ENCODE measurements at places on chromosomes 7 and 10.
A peak's percentile ranks its signal among the peaks of the same experiment; 100 is the strongest.

- no peak for DNase-seq
These were observed 704.7 kb upstream of the COBL start for GRCh38 chr7:52021343-52021742.

DNA sequence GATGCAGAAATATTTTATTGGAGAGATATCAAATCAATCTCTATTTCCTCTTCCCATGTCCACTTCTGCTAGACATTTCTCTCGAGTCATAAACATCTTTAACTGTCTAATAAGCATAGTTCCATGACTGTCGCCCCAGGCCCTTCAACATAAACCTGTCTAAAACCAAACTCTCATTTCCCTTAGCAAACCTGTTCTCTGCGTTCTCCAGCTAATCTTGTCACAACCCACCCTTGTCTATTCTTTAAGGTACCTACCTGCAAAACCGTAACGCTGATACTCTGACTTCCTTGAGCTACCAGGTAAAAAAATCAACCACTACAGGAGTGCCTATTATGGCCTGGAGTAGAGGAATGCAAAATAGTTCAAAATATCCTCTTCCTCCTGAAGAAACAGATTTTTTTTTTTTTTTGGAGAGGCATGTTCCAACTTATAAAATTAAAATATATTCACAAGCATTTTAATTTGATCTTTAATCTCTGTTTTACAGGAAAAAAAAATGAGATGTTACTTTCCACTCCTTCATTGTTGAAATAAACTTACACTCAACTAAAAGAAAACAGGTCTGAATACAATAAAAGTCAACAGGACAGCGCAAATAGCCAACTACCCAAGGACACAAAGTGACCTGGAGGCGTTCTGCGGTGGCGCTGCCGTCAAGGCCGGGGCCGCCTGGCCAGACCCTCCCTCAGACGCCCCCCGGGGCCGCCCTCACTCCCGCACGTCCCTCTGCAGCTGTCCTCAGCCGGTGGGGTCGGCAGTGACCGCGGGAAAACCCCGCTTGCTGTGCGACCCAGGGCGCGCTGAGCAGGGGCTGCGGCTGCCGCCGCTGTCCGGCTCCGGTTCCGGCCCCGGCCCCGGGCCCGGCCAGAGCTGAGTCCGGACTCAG, 765 bp downstream of the SLC25A40 start:
- DNase-seq: peak; percentile 41

- no peak for DNase-seq
These were observed 93.8 kb upstream of the MKI67 start for GRCh38 chr10:128220021-128220420.

DNA sequence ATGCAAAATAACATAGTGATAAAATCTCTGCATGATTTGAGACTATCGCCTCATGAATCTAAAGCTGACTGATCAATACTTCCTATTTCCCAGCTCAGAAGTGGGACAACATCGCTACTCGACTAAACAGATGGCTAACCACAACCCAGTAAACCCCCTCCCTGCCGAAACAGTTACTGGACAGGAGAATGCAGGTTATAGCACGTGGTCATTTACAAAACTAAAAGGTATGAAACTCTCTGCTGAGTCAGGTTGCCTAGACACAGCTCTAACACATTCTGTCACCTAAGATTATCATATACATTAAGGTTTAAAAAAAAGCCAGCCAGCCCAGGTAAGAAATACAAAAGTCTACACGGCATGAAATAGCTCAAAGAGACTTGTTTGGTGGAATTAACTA, 64.0 kb downstream of the CTBP2 start:
- DNase-seq: no peak

DNA sequence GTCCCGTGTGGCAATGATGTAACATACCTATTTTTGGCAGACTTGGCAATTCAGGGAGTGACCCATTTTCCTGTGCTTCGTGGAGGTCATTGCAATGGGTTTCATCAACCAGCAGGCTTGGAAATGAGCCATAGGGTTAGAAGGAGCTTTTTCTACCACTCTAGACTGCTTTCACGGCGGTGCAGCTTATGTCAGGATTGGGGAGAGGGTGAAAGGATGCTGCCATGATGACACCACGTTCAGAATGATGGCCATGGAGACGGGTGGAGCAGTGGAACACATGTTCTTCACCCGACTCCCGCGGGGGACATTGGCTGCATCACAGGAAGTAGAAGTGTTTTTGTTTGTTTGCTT, 220.2 kb downstream of the EMX2 start:
- peak; percentile 11 for DNase-seq

- no peak for DNase-seq
These were observed 50.5 kb downstream of the GALNT17 start for GRCh38 chr7:71182438-71182935.

GRCh38 chr7:28358423-28358868, 53.9 kb upstream of the CREB5 start:
- no peak for DNase-seq

DNA sequence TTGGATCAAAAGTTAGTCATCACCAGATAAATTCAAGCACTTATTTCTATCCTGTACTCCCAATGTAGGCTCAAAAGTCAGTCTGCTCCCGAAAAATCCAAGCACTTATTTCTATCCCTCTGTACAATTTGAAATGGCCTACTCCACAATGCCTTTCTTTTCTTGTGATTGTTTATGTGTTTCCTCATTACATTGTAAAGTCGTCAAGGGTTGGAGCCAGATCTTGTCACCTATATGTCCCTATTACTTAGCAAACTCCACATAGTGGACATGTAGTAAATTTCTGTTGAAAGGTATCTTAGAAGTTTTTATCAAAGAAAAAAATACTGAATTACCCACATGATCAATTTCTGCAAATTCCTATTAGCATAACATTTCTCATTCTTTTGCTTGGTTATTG, 82.1 kb downstream of the CYP51A1 start:
- DNase-seq: no peak

- DNase-seq: no peak
These were observed 77.6 kb upstream of the JAZF1 start for GRCh38 chr7:28258240-28258639.

DNA sequence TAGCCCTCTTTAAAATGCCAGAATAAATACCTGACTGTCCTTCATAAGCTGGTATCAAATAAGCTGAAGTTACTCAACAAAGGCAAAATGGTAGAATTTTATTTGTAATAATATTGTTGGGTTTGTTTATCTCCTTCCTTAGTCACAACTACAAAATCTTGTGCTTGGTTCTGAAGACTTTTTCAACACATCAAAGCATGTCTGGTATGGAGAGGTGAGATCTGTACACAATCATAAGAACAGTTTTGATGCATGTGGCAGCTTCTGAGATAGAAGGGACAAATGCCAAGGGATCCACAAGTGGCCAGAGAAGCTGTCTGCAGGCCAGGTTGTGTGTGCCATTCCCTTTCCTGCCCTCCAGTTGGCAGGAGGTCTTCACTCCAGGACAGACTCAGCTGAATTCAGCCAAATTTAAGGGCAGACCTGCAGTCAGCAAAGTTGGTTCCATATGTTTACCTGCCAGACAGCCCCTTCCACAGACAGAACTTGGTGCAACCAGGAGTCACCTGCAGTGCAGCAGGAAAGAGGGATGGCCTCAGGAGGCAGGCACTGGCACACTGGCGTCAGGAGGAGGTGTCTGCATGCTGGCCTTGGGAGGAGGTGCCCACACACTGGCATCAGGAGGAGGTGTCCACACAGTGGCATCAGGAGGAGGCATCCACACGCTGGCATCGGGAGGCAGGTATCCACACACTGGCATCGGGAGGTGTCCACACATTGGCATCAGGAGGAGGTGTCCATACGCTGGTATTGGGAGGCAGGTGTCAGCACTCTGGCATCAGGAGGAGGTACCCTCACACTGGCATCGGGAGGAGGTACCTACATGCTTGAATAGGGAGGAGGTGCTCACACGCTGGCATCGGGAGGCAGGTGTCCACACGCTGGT, 93.1 kb upstream of the IKZF1 start:
- no peak for DNase-seq

DNA sequence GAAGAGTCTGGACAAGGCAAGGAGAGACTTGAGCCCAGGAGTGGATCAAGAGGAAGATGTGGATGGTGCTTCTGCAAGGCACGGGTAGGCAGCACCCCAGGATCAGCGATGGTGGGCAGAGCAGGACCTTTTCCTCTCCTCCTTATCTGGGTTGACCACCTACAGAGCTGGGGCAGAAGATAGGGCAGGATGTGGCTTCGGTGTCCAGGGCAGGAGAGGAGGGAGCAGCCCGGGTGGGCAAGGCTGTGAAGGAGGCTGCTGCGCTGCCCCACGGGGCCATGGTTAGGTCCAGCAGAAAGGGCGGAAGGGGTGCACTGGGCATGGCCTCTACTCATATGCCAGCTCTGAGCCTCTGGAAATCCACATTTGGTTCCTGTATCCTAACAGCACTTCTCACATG, 20.0 kb upstream of the PARP12 start:
- no peak for DNase-seq

DNA sequence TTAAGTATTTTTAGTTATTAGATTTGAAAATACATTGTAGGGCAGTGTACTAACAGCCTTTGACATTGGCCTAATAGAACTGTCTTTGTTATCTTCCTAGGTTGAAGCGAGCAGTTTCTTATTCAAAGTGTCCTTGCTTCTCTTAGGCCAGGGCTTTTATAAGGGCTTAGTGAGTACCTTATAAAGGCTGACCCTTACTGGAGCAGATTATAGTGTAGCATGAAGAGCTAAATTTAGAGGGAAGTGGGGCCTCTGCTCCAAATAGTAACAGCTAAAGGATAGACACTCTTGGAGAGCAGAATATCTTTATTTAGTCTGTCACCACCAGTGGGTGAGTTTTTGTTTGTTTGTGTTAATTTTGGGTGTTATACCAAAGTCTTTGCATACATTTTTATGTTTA, 15.9 kb downstream of the BZW2 start:
- DNase-seq: no peak

- DNase-seq: no peak
These were observed 210.4 kb upstream of the ZNF32 start for GRCh38 chr10:43859016-43859525.

- DNase-seq: no peak
These were observed 8.8 kb downstream of the ADAMTS14 start for GRCh38 chr10:70680899-70681730.

DNA sequence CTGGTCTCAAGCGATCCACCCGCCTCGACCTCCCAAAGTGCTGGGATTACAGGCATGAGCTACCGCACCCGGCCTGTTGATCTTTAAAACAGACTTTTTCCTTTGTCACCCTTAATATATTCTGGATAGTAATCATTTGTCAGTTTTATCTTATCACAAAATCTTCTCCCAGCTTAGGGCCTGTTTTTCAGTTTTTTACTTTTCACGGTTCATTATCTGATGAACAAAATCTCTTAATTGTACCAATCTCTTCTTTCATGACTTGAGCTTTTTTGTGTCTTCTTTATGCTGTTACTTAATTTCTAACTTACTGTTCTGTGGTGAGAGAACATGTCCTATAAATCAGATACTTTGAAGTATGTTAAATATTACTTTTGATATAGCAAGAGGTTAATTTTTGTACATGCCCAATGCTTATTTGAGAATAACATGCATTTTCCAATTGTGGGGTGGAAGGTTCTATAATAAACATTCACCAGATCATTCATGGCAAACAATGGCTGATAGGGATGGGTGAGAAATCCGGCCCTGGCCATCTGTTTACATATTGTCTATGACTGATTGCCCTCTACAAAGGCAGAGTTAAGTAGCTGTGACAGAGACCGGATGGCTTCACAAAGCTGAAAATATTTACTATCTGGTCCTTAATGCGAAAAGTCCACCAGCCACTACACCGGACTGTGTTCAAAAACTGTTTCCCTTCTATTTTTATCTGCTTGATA, 5.3 kb downstream of the PAPOLB start:
- no peak for DNase-seq

DNA sequence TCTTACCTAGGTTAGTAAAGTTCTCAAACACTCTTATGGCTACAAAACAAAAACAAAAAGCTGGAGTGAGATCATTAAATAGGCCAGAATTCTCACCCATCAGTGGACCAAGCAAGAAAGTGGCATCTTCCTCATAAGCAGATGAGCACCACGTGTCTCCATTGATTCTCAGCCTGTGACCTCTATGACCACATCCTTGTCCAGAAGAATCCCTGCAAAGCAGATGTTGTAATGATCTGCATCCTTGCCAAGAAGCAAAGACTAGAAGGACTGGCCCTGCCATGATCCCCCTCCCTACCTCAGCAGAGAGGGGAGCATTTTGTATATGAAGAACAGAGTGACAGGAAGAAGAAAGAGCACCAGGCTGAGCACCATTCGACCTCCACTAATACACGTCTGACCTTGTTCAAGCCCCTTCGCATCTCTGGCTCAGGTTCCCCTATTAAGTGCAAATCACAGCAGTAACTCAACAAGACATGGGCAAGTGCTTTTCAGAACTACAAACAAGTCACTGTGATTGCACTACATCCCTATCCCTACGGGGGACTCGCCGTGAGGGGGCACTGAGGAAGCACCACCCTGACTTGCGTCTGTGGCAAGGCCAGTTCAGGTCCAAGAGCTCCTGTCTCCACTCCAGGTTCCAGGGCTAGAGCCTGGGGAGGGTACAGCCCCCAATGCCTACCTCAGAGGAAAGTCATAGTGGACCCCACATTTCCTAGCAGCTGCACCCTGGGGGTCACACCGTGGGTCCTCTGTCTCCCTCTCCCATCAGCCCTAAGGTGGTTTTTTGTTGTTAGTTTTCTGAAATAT, 22.2 kb upstream of the RASSF4 start:
- no peak for DNase-seq

DNA sequence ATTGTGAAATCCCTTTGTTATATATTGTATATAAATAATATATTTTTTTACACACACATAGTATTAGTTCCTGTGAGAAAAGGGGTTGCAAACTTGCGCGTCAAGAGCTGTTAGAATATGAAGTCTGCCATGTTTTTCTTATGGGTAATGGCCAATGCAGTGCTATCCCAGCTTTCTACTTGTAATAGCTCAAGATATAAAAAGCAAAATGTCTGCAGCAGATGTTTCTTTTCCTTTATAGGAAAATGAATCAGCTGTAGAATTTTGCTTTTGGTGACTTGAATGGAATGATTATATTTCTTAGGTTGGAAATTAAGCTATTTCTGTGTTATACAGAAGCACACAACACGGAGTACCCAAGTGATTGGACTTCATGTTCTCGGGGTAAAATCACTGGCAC, 53.3 kb upstream of the TMEM236 start:
- no peak for DNase-seq

All from K562 (cell line).